ENCODE measurements at places on chromosomes 1 and 21. TPM values are rescaled to one million over a fixed set of nuclear protein-coding genes. Genes with fewer than 3 reads are reported as not detected.

- DNase-seq = no peak
Observed at GRCh38 chr1:222950892-222951291, 136.1 kb downstream of the DISP1 start.

DNA sequence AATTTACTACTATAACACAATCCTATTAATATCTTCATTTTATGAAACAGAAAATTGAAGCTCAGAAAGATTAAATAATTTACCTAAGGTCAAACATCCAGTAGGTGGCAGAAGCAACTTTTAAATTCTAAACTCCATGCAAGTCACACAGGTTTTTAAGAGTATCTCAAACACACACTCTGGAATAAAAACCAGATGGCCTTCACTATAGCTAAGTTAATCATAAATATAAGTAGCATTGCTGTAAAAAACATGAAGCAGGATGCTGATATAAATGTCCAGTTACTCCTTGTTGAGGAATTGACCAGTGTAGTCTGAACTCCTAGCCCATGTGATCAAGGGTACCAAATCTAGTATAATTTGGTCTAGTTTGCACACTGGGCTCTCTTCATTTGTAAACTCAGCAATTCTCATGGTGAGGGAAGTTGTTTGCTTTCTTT, 9.4 kb upstream of the FMO3 start:
- no peak for DNase-seq

DNA sequence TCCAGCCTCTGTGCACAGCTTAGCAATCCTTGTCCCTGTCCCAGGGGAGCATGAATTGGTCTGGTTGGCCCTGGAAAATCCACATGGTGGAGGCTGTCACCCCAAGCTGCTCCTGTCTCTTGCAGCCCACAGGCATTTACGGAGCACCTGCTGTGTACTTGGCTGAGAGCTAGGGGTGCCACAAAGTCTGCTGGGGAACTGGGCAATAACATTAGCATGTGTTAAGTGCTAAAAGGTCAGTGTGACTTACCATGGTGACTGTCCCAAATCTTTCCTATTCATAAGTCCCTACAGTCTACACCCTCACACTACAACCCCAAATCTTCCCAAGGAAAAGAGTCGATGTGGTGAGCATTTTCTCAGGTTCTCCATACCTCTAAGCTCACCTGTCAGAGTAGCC, 53.6 kb upstream of the ARTN start:
- DNase-seq = no peak

The LEMD1 gene
- not detected for total RNA-seq

DNA sequence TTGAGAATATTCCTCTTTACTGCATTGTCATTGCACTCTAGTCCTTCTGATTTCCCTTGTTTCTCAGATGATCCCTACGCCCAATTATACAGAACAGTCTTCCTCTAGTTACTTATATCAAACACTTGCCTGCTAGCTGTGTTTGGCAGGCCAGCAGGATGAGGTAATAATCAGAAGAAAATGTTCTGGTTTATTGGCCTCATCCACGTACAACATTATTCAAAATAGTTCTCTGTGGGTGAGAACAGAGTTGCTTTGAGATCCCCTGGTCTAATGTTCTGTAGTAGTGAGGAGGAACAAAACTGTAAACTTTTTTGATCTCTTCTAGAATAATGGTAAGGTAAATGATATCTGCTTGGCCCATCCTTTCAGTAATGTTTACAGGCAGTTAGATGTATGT, 22.3 kb upstream of the C1orf105 start:
- DNase-seq = no peak

The PPM1J gene
- 1.4 TPM for total RNA-seq

DNA sequence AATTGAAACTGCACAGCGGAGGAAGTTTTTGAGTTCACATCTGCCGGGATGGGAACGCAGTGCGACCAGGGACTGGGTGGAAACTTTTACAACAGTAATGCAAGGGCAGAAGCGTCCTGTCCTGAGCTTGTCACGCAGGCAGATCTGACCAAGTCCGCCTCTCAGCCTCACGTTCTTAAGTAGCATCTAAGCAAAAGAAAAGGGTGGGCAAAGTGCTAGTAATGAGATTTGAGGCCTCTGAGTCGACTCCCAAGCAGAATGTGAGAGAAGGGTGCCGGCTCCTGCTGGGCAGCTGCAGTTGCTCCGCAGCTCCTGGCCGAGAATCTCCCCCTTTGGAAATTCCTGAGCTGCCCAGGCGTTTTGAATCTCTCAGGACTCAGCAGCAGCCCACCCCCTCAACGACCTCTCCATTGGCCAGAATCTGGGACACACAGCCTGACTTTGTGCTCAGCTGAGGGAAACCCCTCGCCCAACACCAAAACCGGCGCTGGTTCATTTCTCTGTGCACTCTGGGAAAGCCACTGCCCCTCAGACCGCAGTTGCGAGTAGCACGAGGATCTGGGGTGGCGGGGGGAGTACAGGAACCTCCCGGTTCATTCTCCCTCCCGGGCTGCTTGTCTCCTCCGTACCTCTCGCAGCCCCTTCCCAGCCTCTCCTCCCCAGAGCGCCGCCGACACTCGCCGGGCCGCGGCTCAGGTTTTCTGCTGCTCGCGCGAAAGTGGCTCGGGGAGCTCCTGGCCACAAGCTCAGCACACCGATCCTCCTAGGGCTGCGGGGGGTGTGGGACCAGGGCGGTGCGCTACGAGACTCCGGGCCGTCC, 913 bp upstream of the S1PR1 start:
- peak; percentile 92 for DNase-seq

DNA sequence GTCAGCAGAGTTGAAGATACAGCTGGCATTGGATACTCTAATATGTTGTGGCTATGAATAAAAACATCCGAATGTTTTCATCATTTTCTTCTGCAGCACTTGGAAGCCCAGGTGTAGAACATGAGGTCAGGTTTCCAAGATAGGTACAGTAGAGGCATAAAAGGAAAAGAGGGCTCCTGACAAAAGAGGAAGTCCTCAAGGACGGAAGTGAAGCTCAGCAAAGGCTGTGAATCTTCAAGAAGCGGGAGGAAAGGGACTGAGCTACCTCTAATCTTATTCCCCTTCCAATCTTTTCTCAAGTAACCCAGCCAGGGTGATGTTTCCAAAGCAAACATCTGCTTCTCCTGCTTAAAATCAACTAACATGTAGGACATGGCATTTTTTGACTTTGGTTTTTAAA, 4.4 kb upstream of the PIK3C2B start:
- no peak for DNase-seq

The FMO5 gene
- 0.12 TPM for total RNA-seq

DNA sequence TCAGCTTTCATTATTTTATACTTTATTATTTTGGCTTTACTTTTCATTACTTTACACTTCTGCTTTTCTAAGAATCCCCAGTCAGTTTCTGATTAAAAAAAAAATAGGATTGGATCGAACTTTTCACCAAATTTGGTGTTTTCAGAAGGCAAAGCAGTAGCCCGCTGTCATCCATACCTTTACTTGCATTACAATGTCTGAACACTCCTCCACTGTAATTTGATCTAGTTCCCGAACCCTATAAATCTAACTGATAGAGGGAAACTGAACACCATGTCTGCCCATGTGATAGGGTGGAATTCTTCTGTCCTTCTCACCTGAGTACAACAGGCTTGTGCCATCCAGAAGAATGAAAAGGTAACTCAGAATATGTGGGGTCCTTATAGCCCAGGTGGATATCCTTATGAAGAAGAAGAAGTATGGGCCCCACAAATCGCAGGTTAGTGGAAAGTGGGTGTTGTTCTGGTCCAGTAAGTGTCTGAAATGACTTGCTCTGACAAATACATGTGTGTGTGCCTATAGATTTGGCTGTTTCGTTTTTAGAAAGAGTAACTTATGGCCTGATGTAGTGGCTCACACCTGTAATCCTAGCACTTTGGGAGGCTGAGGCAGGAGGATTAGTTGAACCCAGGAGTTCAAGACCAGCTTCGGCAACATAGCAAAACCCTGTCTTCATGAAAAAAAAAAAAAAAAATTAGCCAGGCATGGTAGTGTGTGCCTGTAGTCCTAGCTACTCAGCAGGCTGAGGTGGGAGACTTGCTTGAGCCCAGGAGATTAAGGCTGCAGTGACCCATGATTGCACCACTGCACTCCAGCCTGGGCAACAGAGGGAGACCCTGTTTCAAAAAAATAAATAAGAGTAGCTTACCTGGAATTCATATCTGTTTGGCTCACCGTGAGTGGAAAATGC, 26.6 kb upstream of the CDC14A start:
- no peak for DNase-seq

The FAM72C gene
- total RNA-seq = 16.9 TPM

GRCh38 chr1:55700359-55701130, 485.4 kb upstream of the USP24 start:
- no peak for DNase-seq

- no peak for DNase-seq
Observed at GRCh38 chr1:171940368-171940767, 99.1 kb downstream of the DNM3 start.

DNA sequence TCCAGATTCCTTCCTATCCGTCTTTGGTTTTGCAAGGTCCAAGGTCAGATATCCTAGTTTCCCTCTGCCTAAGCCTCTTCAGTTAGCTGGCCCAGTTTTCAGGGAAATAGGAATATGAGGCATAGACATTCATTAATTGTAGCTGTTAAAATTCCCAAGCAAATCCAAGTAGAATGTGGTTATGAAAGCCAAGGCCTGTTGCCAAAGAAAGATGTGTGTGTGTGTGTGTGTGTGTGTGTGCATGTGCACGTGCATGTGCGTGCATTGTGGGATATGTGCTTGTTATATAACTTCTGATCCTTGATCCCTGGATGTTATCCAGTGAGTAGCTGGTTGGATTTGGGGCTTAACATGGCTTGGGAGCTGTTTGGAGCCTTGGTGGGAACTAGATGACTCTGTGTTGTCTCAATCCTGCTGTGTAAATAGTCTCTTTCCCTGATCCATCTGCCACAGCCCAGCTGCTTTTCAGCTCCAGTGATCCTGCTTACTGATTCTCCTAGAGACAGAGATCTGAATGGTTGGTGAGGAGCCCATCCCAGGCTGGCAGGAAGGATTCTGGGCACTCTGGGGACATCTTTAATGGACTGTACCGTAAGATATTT, 70.6 kb upstream of the GCLM start:
- no peak for DNase-seq

- no peak for DNase-seq
Observed at GRCh38 chr1:63921359-63921758, 147.5 kb downstream of the ROR1 start.

- DNase-seq = peak; percentile 48
Observed at GRCh38 chr1:67126111-67126746, 8.5 kb downstream of the C1orf141 start.

The CYP4X1 gene
- not detected for total RNA-seq

GRCh38 chr21:33151941-33152731, 77.6 kb upstream of the IFNAR2 start:
- no peak for DNase-seq

DNA sequence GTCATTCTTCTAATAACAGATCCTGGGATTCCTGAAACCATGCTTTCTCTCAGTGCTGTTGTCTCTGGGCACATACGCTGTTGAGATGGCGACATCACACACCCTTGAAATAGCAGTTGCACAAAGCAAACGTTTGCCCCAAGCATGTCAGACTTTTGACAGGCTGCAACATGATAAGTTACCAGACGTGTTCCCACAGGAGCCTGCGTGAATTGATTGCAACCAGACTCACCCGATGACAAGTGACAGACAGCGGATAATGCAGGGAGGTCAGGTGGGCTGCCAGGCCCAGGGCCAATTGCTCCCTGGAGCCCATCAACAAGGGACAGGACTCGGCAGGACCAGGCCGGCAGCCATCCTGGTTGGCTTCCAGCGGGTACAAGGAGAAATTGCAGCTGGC, 310.9 kb downstream of the SIPA1L2 start:
- DNase-seq = no peak

DNA sequence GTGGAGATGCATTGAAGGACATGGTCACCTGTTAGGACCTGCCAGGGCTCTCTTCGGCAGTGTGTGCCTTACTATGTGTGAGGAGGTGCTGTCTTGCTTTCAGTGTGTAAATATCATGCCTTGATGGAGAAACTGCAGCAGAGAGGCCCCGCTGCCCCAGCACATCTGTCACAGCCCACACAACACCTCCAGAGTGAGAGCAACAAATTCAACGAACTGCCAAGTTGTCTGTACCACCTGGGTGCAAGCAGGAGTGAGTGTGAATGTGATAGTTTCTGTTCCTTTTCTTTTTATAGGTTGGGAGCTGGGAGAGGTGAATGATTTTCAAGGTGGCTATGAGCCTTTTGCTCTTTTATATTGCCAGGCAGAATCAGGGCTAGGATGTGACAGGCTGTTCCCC, 114.6 kb upstream of the KIAA0040 start:
- no peak for DNase-seq

The FAM72D gene
- total RNA-seq = 7.5 TPM

- no peak for DNase-seq
Observed at GRCh38 chr1:168848051-168848450, 119.0 kb upstream of the DPT start.

GRCh38 chr1:168939110-168939946, 167.2 kb upstream of the ATP1B1 start:
- DNase-seq = no peak

- no peak for DNase-seq
Observed at GRCh38 chr21:16568244-16568643, 838.5 kb downstream of the USP25 start.

GRCh38 chr21:27366036-27366435, 399.1 kb upstream of the ADAMTS5 start:
- DNase-seq = no peak

- DNase-seq = no peak
Observed at GRCh38 chr1:216183007-216183406, 240.2 kb downstream of the USH2A start.

The AP4B1 gene
- total RNA-seq = 42.3 TPM

DNA sequence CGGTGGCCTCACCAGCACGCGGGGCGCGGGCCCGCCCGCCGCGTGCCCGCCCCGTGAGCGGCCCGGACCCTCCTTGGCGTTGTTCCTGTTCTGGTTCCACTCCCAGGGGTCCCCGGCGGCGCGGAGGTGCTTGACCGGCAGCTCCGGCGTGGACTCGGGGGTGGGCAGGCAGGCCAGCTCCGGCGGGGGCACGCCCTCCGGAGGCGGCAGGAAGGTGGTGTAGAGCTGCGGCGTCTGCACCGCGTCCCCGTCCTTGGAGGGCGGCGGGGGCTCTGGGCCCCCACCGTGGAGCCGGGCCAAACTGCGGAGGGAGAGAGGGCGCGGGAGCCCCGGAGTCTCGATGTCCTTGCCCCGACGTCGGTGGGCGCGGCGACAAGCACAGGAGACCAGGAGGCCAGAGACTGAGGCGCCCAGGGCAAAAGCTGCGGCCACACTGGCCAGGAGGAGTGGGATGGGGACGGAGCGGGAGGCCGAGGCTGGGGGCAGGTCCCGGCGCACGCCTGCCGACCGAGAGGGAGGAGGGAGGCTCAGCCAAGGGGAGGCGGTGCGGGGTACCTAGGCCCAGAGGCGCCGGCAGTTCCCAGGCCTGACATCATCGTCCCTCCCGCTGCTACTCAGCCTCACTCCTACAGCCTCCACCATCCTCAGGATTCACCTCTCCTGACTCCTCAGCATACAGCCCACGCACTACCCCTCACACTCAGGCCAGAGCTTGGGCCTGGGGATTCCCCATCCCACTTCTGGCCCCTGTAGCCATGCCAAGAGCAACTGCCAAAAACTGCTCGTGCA, 13.2 kb downstream of the SEMA6C start:
- DNase-seq = no peak

The OR2T33 gene
- total RNA-seq = not detected

GRCh38 chr1:225712391-225712790, 59.5 kb upstream of the ENAH start:
- no peak for DNase-seq
